ENCODE measurements at places on chromosomes 13 and 19. TPM values are rescaled to one million over a fixed set of nuclear protein-coding genes. Genes with fewer than 3 reads are reported as not detected.

NFIX gene
- total RNA-seq = 43.6 TPM

CCDC61 gene
- total RNA-seq = 7.0 TPM

GAMT gene
- total RNA-seq = 30.3 TPM

IGFL3 gene
- not detected for total RNA-seq

ADM5 gene
- total RNA-seq = 2.9 TPM

IGFL2 gene
- total RNA-seq = not detected

JUNB gene
- 108 TPM for total RNA-seq

CRTC1 gene
- 4.8 TPM for total RNA-seq

DNA sequence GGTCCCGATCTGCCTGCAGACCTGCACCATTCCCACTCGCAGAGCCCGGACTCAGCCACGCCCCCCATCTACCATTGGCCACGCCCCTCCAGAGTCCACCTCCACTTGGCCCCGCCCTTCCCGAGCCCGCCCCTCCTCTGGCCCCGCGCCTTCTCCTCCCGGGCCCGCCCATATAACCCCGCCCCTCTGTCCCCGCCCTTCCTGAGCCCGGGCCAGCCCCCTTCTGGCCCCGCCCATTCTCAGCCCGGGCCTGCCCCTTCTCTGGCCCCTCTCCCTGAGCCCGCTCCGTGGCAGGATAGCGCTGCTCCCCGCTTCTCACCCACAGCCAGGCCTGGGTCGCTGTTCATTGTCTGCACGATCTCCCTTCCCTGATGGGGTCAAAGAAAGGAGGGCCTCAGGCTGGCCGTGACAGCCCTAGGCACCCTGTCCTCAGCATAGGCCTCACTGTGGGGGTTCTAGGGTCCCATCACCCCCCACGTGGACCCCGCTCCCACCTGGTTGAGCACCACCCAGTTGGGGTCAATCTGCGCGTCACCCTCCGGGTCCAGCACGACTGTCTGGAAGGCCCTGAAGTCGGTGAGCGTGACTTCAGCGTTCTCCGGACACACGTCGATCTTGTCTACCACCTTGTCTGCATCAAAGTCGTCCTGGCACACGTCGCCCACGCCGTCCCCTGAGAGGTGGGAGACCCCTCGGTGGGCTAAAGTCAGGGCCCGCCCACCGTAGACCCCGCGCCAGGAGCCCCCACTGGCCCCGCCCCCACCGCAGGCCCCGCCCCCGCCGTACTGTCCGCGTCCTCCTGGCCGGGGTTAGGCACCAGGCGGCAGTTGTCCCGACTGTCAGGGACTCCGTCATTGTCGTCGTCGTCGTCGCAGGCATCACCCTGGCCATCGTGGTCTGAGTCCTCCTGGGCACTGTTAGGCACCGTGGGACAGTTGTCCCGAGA, 5.7 kb downstream of the COMP start:
- peak; percentile 70 for DNase-seq
- peaks cover 25% of the 10 kb centered on the region for H3K27me3 ChIP-seq
- H3K27ac ChIP-seq = no peak overlapping the region

DNA sequence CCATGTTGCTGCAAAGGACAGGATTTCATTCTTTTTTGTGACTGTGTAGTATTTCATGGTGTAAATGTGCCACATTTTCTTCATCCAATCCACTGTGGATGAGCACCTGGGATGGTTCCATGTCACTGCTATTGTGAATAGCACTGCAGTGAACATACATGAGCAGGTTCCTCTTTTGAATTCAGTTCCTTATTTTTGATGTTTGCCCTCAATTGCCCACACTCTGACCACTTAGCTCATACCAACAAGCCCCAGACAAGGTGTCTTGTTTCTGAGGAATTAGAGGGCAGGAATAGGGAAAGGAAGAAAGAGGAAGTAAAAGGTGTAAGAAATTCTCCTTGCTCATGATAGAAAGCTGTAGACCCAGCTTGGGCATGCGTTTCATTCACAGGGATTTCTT, 244.2 kb upstream of the ZNF507 start:
- no peak overlapping the region for H3K27ac ChIP-seq
- no peak overlapping the region for H3K4me3 ChIP-seq
- peaks cover 10% of the 10 kb centered on the region for H3K27me3 ChIP-seq
- no peaks in the 10 kb centered on the region for H3K36me3 ChIP-seq

GRCh38 chr19:14097532-14098151, 7.1 kb upstream of the SAMD1 start:
- no peaks in the 10 kb centered on the region for H3K4me1 ChIP-seq
- DNase-seq = no peak
- H3K27me3 ChIP-seq = no peaks in the 10 kb centered on the region
- H3K27ac ChIP-seq = no peak overlapping the region
- no peaks in the 10 kb centered on the region for H3K36me3 ChIP-seq

DNA sequence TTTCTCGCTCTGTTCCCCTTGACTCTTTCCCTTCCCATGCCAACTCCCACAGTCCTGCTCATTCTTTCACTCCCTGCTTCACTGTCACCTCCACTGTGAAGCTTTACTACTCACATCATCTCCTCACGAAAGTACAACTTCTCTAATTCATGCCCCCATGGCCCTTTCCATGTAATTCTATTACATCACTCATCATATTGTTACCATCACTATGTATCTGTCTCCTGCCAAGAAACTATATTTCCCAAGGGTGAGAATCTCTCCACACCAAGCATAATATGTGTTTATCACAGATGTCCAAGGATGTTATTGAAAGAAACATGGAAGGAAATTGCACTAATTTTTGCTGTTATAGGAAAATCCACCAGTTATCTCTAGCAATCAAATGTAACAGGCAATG, 37.2 kb upstream of the LRCH1 start:
- no peaks in the 10 kb centered on the region for H3K36me3 ChIP-seq
- no peak for DNase-seq
- no peaks in the 10 kb centered on the region for H3K27me3 ChIP-seq
- no peaks in the 10 kb centered on the region for H3K4me1 ChIP-seq

DNA sequence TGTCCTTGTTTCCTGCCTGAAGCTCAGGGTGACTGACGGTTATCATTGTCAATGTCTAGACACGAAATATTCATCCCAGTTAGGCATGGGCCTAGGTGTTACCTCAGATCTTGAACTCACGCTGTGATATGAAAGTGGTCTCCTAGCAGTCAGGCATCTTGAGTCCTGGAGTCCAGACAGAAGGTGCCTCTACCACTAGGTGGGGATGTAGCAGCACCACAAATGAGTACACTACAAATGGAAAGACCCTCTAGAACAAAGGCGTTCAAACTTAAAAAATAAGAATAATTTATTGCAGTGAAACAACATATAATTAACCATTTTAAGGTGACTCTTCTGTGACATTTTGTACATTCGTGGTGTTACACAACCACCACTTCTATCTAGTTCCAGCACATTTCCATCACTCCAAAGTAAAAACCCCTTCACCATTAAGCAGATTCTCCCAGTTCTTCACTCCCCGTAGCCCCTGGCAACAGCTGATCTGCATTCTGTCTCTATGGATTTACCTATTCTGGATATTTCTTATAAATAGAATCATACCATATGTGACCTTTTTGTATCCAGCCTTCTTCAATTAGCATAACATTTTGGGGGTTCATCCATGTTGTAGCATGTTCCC, 11.9 kb upstream of the FRY start:
- H3K27me3 ChIP-seq = no peaks in the 10 kb centered on the region
- no peak for DNase-seq
- no peaks in the 10 kb centered on the region for H3K4me1 ChIP-seq

- DNase-seq = no peak
- H3K4me1 ChIP-seq = no peaks in the 10 kb centered on the region
- H3K4me3 ChIP-seq = no peak overlapping the region
- H3K27ac ChIP-seq = no peak overlapping the region
Measured at GRCh38 chr19:48737360-48737998, 2.9 kb downstream of the RASIP1 start.

GRCh38 chr13:23866420-23867026, 22.7 kb downstream of the MIPEP start:
- no peak overlapping the region for H3K27ac ChIP-seq
- no peak for DNase-seq
- no peaks in the 10 kb centered on the region for H3K36me3 ChIP-seq
- no peaks in the 10 kb centered on the region for H3K4me1 ChIP-seq
- H3K4me3 ChIP-seq = no peak overlapping the region

DNA sequence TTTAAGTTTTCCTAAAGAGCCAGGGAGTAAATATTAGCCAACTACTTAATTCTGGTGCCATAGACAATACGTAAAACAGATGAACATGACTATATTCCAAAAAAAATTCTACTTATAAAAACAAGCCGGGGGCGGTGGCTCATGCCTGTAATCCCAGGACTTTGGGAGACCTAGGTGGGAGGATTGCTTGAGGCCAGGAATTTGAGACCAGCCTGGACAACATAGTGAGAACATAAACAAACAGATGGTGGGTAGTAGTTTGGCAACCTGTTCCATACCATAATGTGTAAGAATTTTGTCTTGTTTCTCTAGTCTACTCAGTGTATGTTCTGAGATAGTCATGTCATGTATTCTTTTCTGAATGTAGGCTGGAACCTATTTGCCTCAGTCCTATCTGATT, 25.4 kb downstream of the ITM2B start:
- no peaks in the 10 kb centered on the region for H3K4me1 ChIP-seq
- no peak for DNase-seq
- no peak overlapping the region for H3K4me3 ChIP-seq
- peaks cover 15% of the 10 kb centered on the region for H3K36me3 ChIP-seq

- no peak overlapping the region for H3K4me3 ChIP-seq
- no peaks in the 10 kb centered on the region for H3K36me3 ChIP-seq
- DNase-seq = no peak
Measured at GRCh38 chr13:113874579-113875428, 10.9 kb upstream of the GAS6 start.

DNA sequence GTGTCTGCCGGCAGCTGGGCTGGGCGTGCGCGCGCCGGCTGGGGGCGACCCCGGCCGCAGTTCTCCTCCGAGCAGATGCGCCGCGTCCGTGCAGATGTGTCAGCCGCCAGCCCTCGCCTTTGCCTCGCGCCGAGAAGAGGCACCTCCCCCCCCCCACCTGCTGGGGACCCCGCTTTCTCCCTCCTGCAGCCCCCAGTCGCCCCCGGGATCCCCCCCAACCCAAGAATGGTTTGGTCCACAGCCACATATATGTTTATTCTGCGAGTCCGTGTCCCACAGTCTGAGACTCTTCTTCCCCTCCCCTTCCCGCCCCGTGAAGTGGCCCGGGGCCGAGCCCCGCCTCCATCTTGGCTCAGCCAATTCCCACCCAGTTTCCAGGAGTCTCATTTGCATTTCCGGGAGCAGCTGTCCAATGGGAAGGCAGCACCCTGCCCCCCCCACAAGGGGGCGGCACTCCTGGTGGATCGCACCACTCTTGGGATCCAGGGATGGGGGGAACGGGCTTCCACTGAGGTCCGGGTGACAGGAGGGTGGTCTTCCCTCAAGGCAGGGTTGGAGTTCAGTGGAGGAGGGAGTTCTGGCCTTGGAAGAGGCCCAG, 8.6 kb downstream of the ISOC2 start:
- peak; percentile 68 for DNase-seq
- H3K27me3 ChIP-seq = peaks cover 30% of the 10 kb centered on the region
- H3K4me3 ChIP-seq = peak overlapping the region; percentile 47
- H3K4me1 ChIP-seq = peaks cover 15% of the 10 kb centered on the region

DNA sequence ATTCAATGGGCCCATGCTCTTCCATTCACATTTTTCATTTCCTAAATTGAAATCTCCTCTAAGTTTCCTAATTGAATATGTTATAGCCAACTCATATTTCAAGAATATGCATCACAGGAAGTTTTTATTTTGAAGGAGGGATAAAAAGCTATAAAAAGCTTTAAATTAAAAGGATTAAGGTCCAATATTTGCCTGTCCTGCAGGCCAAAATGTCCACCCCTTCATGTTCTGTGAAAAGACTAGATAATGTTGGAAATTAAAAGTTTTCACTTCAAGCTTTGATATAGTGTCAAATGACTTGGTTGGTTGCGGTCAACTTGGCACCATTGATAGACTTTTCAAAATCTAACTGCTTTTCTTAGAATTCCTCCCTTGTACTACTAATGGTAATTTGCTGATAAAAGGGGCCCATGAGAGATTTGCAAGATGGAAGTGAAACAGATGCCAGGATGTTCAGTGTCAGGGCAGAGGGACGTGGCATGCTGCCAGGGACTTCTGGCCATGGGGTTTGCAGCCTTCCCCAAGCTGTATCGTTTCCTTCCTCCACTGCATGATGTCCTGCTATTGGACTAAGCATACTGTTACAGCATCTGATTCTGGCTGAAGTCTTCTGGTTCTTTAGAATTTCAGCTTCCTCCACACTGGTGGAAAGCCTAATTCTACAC, 547.3 kb upstream of the MIR17HG start:
- H3K36me3 ChIP-seq = no peaks in the 10 kb centered on the region
- H3K4me3 ChIP-seq = no peak overlapping the region
- no peak for DNase-seq
- no peak overlapping the region for H3K27ac ChIP-seq
- no peaks in the 10 kb centered on the region for H3K27me3 ChIP-seq

GRCh38 chr13:79190932-79191331, 215.1 kb downstream of the RBM26 start:
- H3K27ac ChIP-seq = no peak overlapping the region
- no peaks in the 10 kb centered on the region for H3K27me3 ChIP-seq
- no peaks in the 10 kb centered on the region for H3K4me1 ChIP-seq
- no peak overlapping the region for H3K4me3 ChIP-seq
- DNase-seq = no peak

- H3K27ac ChIP-seq = no peak overlapping the region
- H3K36me3 ChIP-seq = no peaks in the 10 kb centered on the region
- H3K4me1 ChIP-seq = no peaks in the 10 kb centered on the region
Measured at GRCh38 chr13:36082806-36083205, 48.4 kb downstream of the DCLK1 start.

DNA sequence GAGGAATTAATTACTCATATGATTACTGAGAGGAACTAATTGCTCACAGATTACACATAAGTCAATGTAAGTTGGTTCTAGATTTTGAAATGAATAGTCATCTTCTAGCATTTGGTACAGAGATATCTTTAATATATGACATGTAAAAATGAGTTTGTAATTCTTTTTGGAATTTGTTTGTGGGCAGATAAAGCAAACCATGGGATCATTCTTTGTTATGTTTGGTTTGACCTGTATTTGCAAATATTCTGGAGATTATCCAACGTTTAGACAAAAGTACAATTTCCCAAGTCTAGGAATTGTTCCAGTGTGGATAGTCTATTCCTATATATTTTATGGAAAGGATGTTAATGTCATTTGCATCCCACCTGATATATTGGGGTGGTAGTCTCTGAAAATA, 309.6 kb upstream of the EDNRB start:
- no peak overlapping the region for H3K27ac ChIP-seq
- H3K4me3 ChIP-seq = no peak overlapping the region
- H3K27me3 ChIP-seq = no peaks in the 10 kb centered on the region
- DNase-seq = no peak
- H3K36me3 ChIP-seq = no peaks in the 10 kb centered on the region
- no peaks in the 10 kb centered on the region for H3K4me1 ChIP-seq

DNA sequence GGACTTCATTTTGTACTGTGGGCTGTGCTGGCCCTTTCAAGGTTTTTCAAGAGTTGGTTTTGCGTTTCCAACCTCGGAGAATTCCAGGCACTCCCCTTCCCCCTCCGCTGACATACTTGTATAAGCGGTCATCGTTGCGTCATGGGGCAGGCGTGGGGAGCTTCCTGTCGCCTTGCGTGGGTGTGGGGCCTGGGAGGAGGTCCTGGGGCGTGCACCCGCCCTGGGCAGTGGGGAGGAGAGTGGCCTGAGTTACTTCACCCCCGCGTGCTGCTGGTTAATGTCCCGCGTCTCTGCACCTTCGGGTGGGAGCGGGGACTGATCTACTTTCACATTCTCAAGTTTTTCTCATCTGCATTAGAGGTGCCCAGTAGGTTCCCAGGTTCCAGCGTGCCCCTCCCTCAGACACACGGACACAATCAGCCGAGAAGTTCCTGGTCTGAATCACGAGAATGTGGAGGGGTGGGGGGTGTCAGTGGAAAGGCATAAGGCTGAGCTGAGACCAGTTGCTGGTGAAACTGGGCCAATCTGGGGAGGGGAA, 4.1 kb downstream of the IER2 start:
- H3K36me3 ChIP-seq = no peaks in the 10 kb centered on the region
- peaks cover 9% of the 10 kb centered on the region for H3K4me1 ChIP-seq
- peak; percentile 96 for DNase-seq
- H3K27me3 ChIP-seq = no peaks in the 10 kb centered on the region
- peak overlapping the region; percentile 84 for H3K4me3 ChIP-seq

Measured in breast epithelium (tissue), 4 donors.